ENCODE measurements at places on chromosomes 3 and 15.

DNA sequence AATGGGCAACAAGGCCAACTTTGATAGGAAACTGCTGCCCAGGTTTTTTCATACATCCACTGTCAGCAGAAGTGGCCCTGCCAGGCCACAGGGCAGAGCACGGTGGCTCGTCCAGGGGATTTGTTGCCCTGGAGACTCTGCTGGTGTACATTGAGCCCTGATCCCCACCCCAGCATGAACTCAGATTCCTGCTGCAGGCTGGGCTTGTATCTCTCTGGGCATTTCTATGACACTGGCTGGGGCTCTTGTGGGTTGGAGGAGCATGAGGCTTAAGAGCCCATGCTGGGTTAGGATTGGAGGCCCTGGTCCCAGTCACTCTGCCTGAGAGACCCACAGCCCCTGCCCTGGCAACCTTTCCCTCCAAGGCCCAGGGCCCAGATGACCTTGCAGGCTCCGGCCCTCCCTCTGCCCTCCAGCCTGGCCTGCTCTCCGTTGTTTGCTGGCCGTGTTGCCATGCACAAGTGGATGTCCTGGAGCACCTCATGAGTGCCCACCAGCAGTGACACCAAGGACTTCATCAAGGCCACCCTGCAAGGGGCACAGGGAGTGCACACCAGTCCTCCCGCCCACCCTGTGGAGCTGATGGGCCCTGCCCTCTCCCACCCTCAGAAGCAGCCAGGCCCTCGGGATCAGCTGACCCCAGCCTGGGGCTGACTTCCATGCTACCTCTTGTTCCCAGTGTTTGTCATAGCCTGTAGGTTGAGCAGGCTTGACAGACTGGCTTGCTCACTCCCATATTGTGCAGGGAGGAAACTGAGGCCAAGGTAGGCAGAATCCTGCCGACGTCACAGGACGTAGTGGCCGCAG lies 58.2 kb downstream of the ZNF445 start:
- peak; percentile 12 for DNase-seq

GRCh38 chr15:65369651-65370050 lies 8.2 kb downstream of the IGDCC3 start:
- no peak for DNase-seq

- DNase-seq = no peak
These were observed 33.9 kb upstream of the ACAN start for GRCh38 chr15:88769161-88769971.

- no peak for DNase-seq
These were observed 627.9 kb downstream of the SI start for GRCh38 chr3:164450276-164450905.

DNA sequence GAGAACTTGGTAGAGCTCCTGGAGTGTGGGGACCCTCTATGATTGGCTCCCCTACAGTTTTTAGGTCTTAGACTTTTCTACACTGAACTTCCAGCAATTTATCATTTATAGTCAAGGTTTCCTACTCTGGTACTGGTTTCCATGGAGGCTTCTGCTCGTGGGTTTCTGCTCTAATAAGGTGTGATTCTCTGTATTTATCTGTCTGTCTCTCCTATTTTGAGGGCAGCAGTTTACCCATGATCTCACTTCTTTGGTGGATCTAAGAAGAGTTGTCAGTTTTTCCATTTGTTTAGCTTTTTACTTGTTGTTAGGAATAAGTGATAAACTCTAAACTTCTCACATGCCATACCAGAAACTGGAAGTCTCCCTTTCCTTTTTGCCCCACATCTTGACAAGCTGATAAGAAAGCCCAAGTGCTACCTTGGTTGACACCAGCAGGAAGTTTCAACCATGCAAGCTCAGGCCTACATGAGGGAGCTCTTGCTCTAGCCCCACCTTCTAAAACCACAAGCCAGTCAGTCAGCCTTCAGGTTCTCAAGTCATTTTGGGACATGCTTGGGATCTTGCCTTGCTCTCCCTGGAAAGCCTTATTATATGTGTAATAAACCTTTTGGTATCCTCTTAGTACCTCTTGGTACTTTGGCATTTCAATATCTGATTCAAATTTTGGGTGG lies 10.0 kb downstream of the TIMMDC1 start:
- DNase-seq = no peak

DNA sequence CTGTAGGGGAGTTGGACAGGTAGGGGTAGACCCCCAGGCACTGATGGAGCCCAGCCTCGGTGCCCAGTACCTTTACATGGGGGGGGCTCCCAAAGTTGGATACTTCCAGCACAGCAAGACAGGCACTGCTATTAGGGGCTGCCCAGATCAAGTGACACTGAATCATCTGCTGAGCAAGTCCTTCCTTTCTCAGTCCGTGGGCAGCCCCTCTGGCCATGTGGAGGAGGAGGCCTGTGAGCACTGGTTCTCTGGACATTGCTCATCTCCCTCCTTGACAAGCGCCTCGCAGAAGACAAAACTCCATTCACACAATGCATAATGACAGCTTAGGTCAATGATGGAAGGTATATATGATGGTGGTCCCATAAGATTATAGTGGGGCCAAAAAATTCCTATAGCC lies 35.7 kb downstream of the EEFSEC start:
- no peak for DNase-seq

DNA sequence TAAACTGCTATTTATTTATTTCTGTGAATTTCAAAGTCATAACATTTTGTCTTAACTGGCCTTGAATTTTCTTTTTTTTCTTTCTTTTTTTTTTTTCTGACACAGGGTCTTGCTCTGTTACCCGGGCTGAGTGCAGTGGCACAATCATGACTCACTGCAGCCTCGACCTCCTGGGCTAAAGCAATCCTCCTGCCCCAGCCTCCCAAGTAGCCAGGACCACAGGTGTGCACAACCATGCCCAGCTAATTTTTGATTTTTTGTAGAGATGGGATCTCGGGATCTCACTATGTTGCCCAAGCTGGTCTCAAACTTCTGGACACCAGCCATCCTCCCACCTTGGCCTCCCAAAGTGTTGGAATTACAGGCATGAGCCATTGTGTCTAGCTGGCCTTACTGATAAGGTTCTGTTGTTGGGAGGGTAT lies 77.4 kb upstream of the TNFSF10 start:
- no peak for DNase-seq

DNA sequence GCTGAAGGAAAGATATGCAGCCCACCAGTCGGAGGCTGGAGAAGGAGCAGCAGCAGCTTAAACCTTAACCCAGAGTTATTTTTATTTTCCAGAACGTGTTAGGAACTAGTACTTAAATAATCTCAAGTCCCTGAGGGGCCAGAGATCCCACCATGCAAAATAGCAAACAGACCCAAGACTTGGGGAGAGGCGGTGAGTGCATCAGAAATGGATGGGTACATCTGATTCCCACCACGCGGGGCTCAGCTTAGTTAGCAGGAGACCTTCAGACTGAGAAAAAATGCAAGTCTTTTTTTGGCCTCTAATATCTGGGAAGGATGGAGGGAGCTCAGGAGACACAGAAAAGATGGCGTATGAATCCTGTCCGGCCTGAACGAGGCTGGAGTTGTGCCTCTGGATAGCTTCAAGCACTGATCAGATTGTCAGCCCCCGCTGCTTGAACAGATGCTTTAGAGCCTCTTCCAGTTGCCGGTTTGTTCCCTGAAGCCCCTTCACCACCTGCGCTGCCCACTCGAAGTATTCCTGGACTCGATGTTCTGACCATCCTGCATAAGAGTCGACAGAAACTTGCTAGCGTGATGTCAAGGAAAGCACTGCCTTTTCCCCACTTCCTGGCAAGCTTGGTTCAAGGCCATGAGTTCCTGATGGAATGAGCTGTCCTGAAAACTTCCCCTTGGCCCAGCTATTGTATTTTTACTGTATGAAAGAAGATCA lies 1.3 kb downstream of the HDDC3 start:
- no peak for DNase-seq

DNA sequence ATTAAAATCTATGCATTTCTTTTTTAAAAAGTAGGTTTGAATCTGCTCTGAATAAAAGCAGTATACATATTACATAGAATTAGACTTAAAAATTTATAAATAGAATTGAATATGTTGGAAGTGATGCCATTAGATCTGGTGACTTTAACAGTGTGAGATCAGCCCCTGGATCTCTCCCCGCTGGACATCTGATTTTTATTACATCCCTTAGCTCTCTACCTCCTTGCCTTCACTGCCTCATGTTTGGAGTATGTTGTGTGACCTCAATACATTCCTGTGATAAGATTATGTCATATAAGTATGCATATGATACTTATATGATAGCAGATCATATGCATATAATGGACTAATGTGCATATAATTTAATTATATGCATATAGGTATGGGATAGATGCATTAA lies 643.4 kb upstream of the NR2F2 start:
- no peak for DNase-seq

DNA sequence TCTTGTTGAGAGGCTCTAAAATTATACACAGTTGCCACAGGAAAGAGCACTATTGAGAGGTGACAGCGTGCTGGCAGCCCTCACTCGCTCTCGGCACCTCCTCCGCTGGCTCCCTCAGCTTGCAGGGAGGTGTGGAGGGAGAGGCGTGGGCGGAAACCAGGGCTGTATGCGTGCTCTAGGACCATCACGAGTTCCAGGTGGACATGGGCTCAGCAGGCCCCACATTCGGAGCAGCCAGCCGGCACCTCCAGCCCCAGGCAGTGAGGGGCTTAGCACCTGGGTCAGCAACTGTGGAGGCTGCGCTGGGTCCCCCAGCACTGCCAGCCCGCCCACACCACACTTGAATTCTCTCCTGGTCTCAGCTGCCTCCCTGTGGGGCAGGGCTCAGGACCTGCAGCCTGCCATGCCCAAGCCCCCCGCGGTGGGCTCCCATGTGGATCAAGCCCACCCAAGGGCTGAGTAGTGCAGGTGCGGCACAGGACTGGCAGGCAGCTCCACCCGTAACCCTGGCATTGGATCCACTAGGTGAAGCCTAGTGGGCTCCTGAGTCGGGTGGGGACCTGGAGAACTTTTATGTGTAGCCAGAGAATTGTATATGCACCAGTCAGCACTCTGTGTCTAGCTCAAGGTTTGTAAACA lies 460.6 kb upstream of the ALCAM start:
- DNase-seq = peak; percentile 47

DNA sequence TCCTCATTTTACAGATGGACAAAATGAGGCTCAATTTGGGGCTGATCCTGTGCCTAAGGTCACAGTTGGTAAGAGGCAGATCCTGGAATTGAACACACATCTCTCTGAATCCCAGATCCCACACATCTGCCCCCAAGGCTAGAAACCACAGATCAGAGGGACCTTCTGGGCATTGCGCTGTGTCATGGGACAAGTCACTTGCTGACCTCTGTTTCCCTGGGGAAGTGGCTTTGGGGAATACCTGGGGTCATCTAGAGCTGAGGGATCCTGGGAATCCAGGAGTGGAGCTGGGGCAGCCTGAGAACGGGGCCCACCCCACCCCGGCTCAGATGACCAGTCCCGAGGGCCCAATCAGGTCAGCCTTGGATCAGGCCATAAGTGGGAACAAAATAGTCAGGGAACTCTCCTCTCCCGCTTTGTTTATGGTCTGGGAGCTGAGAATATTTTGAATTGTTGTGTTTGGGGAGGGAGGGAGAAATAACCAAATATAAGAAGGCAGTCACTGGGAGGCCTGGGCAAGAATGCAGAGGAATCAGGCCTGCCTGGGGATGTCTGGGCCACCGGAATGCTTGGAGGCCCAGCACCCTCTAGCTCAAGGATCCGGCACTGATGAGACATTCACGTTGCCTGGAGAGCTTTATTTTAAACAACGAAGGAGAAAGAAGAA lies 8.8 kb upstream of the SLC6A6 start:
- DNase-seq = no peak

- no peak for DNase-seq
These were observed 18.3 kb downstream of the ACTL6A start for GRCh38 chr3:179580992-179581391.

GRCh38 chr3:18223974-18224373 lies 201.2 kb downstream of the SATB1 start:
- no peak for DNase-seq

DNA sequence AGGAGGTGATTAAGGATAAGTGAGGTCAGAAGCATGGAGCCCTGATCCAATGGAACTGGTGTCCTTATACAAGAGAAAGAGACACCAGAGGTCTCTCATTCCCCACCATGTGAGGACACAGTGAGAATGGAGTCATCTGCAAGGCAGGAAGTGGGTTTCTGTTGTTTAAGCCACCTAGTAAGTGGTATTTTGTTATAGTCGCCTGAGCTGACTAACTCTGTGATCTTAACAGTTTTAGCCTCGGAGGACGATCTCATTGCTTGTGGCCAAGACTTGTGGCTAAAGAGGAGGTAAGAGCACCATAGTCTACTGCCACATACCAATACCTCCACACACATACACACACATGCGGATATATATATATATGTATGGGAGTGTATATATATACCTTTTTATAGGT lies 73.8 kb downstream of the MCTP2 start:
- no peak for DNase-seq

DNA sequence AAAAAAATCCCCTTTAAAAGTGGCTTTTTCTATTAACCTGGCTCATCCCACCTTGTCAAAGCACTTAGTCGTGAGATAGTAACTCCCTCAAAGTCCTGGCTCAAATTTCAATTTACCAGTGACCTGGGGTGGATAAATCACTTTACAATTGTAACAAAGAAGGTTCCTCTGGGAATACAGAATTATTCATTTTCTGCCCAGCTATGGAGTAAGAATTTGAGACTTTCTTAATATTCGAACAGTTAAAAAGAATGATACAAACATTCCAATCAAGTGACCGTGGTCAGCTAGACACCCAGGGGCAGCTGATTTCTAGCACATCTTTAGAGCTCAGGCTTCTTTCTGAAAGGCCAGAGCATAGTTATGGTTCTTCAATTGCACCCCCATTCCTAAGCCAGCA lies 291.0 kb upstream of the TGFBR2 start:
- DNase-seq = no peak

DNA sequence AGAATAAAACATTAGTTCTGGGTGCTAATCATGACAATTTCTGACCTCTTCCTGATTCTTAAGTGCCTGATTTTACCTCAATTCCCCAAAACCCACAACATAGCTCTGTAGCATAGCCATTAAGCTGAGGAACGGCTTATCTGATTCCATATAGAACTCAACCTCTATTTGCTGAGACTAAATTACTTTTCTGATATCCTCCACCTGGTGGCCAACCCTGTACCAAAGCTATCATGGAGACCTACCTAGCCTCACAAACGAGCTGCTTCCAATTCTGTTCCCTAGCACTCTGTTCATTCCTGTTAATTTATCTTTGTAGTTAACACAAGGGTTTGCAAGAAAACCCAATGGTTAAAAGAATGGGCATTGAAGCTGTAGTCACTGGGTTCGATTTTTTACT lies 245.2 kb downstream of the PLOD2 start:
- DNase-seq = no peak

GRCh38 chr15:65411465-65412071 lies 11.2 kb downstream of the IGDCC4 start:
- no peak for DNase-seq

DNA sequence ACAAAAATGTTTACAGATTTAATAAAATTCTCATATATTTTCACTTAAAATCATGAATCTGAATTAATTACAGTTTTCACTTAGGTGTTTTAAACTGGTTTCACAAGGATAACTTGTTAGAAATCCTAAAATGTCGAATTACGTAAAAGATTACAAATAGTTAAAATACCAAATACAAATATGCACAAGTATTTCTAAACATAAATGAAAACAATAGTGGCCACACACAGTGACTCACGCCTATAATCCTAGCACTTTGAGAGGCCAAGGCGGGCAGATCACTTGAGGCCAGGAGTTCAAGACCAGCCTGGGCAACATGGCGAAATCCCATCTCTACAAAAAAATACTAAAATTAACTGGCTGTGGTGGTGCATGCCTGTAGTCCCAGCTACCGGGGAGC lies 10.9 kb upstream of the TBL1XR1 start:
- no peak for DNase-seq

GRCh38 chr3:72246685-72247084 lies 461.7 kb upstream of the PROK2 start:
- DNase-seq = no peak

GRCh38 chr3:106208967-106209366 lies 340.2 kb upstream of the CBLB start:
- DNase-seq = no peak

Data from upper lobe of left lung (tissue), 6 donors.